ENCODE measurements at places on chromosomes 2 and 18.

GRCh38 chr18:6598657-6599056, 130.9 kb upstream of the ARHGAP28 start:
- no peak for DNase-seq

DNA sequence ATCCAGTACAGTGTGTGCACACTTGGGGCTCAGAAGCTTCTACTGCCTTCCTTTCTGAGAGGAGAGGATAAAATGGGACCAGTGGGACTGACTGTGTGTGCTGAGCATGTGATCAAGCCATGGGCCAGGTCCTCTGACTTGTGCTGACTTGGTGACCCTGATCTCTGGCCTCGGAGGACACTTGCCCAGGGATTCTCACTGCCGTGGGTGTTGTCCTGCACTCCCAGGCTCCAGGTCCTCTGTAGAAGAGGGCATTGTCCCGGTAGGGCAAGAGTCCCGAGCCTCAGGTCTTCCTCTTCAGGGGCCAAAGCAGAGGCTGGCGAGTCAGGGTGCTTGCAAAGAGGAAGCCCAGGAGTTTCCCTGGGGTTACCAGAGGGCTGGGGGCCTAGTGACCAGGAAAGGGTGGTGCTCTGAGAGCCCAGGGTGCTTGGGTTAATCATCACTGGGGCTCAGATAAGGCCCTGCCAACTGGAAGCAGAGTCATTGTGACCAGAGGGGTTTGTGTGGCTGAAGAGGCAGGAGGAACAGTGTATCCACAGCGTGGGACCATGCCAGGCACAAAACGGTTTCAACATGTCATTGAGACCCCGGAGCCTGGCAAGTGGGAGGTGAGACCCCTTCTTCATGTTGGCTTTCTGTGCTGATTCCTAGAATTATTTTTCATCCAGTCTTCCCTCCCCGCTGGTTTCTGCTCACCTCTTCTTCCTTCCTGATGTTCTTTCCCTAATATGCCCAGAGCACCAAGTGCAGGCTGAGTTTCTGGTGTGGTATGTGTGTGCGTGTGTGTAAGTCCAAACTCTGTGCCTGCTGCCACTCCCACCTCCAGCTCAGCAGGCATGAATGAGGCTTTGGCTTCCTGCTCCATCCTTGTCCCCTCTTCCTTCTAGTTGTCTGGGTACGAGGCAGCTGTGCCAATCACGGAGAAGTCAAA, at the start of gene GCKR:
Gene GCKR (plus strand): TSS at position 483 of the 931 bp plus-strand sequence. CDS start 66 bp downstream, at position 549.
- DNase-seq: no peak

- DNase-seq: no peak
These were observed 172.0 kb upstream of the SERPINE2 start for GRCh38 chr2:224211181-224211480.

DNA sequence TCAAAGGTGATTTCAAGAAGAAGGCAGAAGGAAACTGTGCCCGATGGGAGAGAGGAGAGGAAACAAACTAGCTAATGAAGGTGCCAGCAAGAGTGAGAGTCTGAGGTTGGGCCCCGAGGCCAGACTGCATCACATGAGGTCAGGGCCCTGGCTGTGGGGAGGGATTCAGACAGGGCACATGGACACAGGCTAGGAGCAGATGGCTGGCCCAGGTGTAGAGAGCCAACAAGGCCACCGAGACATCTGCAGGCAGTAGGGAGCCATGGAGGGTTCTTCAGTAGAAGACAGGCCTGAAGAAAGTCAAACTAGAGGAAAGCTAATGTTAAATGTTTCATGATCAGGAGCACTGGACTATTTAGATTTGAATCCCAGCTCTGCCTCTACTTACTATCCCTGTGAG, 755.0 kb upstream of the RAB6C start:
- no peak for DNase-seq

DNA sequence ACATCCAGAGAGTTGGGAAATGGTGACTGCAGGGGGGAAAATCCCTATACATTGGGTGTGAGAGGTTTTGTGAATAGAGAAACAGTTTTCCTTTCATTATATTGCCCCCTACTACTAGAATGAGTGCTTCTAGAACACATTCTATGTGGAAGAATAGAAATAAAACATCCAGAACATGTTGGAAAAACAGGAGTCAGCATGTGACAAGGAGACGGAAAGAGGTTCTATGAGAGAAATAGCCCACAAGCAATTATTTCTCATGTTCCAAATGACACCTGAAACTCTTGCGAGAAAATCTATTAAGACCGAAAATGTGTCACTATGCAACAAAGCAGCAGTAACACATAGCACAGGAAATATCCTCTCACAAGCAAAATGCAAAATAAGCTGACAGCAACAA, 202.7 kb upstream of the SPOPL start:
- no peak for DNase-seq

- DNase-seq: no peak
These were observed 6.2 kb upstream of the SPOPL start for GRCh38 chr2:138495384-138495783.

- DNase-seq: no peak
These were observed 154.3 kb downstream of the TMEM163 start for GRCh38 chr2:134564549-134564948.

DNA sequence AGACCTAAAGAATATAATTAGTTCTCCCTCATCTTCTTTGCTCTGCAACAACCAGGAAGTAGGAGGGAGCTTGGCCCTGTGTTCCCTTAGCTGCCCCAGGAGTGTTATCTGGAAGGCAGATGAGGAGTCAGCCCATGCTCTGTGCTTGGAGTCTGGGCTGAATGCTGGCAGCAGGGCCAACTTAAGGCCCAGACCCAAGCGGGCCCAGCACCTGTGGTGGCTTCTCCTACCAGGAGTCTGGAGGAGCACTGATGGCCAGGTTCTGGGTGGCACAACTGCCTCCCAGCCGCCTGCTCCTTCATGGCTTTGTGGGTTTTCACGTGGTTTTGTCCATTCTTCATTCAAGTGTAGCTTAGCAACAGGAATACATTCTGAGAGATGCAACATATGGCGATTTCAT, 1910.7 kb upstream of the LRRTM1 start:
- DNase-seq: no peak

DNA sequence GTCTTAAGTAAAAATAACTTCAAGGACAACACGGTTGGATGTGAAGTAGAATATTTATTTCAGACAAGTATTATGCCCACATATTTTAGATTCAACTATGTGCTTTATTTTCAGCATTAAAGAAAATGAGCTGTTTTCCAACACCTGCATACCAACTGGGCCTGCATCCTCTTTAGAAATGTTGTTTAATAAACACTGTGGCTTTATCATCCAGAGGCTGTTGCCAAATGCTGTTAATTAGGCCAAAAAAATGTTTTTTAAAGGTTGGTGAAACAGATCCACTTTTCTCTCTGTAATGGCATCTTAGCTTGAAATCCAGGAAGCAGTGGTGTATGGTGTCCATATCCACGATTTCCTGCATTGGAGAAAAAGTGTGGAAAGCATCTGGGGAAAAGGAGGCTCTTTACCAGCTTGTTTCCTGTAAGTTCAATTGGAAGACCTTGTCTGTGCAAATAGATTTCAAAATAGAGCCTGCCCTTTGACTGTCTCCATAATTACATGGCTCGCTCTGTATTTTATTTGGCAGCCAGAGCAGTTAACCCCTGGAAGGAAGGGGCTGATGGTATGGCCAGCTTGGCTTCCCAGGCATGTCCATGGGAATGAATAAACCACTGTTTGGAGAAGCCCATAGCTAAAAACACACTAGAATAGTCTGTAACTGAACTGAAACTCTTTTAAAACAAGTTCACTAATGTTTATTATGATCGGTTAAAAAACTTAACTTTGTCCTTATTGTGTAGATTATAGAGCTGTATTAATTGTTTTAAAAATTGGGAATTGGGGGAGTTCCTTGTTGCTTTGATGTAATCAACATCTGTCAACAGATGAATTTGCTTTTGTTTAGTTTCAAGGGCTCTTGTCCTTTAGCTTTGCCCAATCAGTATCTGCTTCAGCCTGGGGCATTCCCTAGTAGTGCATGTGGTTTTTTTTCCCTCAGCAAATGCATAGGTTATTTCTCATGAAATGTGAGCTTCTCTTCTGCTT, 33.0 kb upstream of the DLX1 start:
- no peak for DNase-seq

GRCh38 chr2:118738524-118739308, 108.7 kb downstream of the EN1 start:
- DNase-seq: no peak

DNA sequence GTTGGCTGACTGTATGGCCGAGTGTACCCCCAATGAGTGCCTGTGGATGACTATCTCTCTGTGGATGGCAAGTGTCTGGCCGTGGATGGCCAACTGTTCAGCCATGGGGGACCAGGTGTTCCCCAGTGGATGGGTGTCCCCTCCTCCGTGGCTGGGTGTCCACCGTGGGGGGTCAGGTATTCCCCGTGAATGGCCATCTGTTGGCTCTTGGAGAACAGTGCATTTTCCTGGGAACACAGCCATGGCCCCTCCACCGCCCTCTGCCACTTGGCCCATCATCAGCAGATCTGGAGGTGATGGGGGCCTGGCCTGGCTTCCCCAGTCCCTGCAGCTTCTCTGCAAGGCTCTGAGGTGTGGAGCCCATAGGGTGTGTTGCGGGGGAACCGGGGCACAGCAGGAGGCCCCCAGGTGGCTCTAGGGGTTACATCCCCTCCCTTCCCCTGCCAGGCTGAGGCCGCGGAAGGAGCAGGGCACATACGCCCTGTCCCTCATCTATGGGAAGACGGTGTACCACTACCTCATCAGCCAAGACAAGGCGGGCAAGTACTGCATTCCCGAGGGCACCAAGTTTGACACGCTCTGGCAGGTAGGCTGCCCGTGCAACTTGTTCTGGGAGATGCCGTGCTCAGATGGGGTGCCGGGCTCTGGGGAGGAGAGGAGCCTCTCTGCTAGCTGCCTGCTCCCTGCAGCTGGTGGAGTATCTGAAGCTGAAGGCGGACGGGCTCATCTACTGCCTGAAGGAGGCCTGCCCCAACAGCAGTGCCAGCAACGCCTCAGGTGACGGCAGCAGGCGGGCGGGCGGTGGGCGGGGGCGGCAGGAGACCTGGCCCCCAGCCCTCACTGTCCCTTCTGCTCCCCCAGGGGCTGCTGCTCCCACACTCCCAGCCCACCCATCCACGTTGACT, 19.3 kb downstream of the ZAP70 start:
- DNase-seq: no peak

DNA sequence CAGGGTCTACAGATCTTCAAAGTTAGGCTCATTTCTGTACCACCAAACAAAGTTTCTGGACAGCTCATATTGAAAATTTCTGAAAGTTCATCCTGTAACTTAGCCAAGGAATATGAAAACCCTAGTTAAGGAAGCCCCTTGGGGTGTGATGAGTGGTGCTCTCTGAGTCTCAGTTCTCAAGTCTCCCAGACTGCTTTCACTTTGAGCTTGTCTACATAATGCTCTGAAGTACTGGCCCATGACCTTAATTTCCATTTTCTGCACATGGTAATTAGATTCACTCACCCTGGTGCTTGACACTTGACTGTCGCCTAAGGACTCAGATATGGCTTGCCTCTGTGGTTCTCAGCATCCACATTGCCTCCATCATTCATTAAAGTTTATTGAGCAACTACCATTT, 51.7 kb upstream of the SATB2 start:
- DNase-seq: no peak

- DNase-seq: no peak
These were observed 6.9 kb downstream of the RAB31 start for GRCh38 chr18:9715088-9715343.

GRCh38 chr2:32910883-32911598, 35.7 kb upstream of the LTBP1 start:
- no peak for DNase-seq

DNA sequence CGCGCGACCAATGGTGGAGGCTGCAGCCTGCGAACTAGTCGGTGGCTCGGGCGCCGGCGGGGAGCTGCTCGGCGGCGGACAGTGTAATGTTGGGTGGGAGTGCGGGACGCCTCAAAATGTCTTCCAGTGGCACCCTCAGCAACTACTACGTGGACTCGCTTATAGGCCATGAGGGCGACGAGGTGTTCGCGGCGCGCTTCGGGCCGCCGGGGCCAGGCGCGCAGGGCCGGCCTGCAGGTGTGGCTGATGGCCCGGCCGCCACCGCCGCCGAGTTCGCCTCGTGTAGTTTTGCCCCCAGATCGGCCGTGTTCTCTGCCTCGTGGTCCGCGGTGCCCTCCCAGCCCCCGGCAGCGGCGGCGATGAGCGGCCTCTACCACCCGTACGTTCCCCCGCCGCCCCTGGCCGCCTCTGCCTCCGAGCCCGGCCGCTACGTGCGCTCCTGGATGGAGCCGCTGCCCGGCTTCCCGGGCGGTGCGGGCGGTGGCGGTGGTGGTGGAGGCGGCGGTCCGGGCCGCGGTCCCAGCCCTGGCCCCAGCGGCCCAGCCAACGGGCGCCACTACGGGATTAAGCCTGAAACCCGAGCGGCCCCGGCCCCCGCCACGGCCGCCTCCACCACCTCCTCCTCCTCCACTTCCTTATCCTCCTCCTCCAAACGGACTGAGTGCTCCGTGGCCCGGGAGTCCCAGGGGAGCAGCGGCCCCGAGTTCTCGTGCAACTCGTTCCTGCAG, at the start of gene HOXD9:
Gene HOXD9 (plus strand): TSS at position 37 of the 728 bp plus-strand sequence. CDS start 50 bp downstream, at position 87.
- DNase-seq: no peak

GRCh38 chr18:68607852-68608251, 107.1 kb downstream of the TMX3 start:
- DNase-seq: no peak

GRCh38 chr18:10100941-10101701, 187.3 kb downstream of the VAPA start:
- no peak for DNase-seq

DNA sequence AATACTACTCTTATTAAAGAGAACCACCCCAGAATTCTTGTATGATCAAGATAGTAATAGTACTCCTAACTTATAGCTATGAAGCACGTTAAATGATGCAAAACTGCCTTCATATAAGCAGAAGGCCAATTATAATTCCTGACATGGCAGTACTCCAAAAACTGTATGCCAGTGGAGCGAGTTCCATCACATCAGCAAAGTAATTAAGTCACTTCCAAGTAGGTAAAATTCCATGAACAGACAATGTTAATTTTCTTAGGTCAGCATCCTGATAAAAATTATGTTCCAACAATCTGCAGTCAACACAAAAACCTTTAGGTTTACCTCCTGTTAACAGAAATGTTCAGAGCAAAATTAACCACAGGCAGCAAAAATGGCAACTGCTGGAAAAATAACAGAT, 136.7 kb downstream of the CDH2 start:
- DNase-seq: no peak

DNA sequence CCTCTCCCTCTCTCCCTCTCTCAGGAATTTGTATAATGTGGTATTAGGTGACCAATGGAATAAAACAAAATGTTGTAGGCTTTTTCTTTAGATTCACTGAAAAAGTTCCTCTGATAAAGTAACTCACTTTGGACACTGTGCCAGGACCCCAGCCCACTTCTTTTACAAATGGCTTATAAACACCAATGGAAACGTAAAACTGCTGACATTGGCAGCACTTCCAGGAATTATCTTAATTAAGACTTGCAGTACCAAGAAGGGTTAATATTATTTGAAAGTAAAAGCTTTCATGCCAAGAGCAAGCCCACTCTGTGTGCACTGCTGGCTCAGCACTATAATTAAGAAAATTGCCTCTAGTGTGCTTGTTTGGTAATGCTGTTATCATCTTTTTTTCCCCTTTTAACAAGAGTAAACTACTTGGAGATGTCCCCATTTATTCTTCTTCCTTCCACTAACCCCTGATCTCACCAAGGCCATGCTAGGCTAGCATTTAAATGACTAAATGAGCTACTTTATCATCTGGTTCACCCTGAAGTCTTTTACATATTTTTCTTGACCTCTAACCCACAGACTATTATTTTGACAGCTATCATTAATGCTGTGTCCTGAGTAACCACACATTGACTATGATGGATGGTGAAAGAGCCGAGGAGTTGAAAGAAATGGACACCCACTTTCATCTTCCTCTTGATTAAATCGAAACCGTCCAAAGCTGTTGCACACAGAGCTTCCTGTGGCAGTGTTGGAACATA, 232.2 kb upstream of the ETAA1 start:
- no peak for DNase-seq

GRCh38 chr18:78754311-78755043, 225.1 kb upstream of the SALL3 start:
- peak; percentile 29 for DNase-seq
